ENCODE measurements at places on chromosomes 1 and 21. TPM values are rescaled to one million over a fixed set of nuclear protein-coding genes. Genes with fewer than 3 reads are reported as not detected.
A peak's percentile ranks its signal among the peaks of the same experiment; 100 is the strongest.

The CD1B gene
- not detected for total RNA-seq

The RAB7B gene
- 9.1 TPM for total RNA-seq

The PTPN22 gene
- 14.1 TPM for total RNA-seq

The SWT1 gene
- total RNA-seq: 7.4 TPM

The FAM151A gene
- total RNA-seq: not detected

DNA sequence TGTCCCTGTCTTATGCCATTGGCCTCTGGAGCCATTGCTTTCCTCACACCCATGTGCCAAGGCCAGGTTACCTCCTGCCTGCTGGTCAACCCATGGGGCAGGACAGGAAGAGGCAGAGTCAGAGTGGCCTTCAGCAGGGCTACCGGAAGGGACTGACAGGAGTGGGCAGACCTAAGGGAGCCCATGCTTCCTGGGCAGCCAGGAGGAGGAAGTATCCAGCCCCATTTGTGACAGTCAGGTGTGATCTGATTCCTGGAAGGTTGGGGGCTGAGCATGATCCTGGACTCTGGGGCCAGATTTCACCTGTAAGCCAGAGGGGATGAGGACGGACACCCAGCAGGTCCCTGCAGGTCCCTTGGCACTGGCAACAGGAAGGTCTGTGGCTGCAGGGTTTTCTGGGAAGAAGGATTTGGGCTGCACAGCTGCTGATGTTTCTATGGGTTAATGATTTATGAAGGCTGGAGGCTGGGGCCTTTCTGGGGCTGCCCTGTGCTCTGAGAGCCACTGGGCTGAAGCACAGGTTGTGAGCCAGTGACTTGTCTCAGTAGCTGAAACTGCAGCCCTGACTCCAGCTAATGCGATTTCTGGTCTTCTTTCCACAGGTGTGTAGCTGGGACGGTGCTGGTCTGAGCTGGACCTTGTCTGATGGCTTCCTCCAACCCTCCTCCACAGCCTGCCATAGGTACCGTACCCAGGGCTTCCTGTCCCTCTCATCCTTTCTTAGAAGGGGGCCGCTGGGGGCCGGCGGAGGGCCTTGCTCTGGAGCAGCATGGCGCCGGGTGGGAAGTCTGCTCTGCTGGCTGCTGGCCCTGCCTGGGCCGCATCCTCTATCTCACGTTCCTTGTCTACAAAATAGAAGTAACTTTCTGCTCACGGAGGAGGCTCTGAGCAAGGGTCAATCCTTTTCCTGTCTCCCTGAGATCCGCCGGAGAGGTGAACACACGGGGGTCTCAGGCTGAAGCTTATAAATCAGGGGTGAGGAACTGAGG is 40.7 kb downstream of the ARHGEF10L start:
- DNase-seq: no peak
- peaks cover 2% of the 10 kb centered on the region for H3K4me1 ChIP-seq
- H3K36me3 ChIP-seq: no peaks in the 10 kb centered on the region
- no peak overlapping the region for H3K27ac ChIP-seq
- no peaks in the 10 kb centered on the region for H3K27me3 ChIP-seq

DNA sequence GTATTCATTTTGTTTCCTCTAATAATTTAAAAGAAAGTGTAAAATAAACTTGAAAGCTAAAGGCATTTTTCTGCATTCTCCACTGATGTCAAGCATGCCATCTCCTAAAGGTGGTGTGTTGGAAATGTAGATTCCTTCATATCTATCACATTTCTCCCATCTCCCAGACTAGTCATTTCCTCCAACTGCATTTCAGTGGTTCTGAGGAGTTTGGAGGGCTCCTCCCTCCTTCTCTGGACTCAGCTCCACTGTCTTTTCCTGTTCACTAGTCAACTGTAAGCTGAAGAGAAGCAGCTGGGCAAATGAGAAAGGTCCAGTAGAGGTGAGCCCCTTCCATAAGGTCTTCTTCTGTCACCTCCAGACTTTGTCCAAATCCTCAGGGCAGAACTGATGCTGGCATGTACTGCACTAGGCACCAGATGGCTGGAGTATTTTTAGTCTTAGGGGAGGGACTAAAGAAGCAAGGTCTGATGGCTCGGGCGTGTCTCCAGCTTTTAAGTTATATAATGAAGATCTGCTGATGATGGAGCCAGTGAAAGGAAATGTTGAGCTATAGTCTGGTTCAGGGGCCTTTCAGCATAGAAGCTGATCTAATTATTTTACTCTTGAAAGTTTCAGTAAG is 186.1 kb downstream of the NTNG1 start:
- no peak overlapping the region for H3K27ac ChIP-seq
- no peaks in the 10 kb centered on the region for H3K27me3 ChIP-seq
- no peaks in the 10 kb centered on the region for H3K36me3 ChIP-seq
- no peaks in the 10 kb centered on the region for H3K4me1 ChIP-seq
- no peak overlapping the region for H3K4me3 ChIP-seq
- DNase-seq: no peak

- H3K36me3 ChIP-seq: no peaks in the 10 kb centered on the region
- H3K4me1 ChIP-seq: no peaks in the 10 kb centered on the region
- DNase-seq: peak; percentile 28
- no peak overlapping the region for H3K27ac ChIP-seq
- H3K27me3 ChIP-seq: no peaks in the 10 kb centered on the region
- no peak overlapping the region for H3K4me3 ChIP-seq
Observed at GRCh38 chr1:7586031-7586941, 184.8 kb upstream of the VAMP3 start.

DNA sequence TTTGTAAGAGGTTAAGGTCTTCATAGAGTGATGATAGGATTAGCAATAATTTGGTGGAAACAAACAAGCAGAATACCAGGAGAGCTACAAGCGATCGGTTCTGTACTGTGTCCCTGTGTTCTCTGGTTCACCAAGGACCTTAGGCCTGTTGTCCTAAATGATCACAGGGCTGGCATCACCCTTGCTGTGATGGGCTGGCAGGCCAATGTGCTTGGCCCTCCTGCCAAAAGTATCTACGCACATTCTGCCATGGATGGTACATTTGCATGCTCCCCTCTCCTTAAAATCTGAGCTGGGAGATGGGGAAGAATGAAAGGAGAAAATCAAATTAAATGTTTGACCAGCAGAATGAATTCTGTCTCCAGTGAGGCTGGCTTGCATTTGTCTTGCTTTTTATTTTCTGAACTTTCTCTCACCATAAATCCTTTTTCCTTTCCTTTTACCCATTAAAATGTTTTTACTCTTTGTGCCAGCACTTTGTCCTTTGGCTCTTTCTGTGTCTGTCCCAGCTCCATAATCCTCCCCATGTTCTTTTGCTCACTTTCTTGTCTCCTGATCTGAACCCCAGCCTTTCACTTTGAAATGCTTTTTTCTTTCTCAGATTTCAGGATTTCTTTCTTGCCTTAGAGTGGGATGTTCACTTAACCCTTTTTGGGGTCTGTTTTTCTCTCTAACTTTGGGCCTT is 51.7 kb downstream of the PBX1 start:
- H3K27me3 ChIP-seq: no peaks in the 10 kb centered on the region
- peaks cover 49% of the 10 kb centered on the region for H3K4me1 ChIP-seq
- no peak for DNase-seq
- no peak overlapping the region for H3K27ac ChIP-seq

- DNase-seq: no peak
- peaks cover 2% of the 10 kb centered on the region for H3K27me3 ChIP-seq
- H3K36me3 ChIP-seq: no peaks in the 10 kb centered on the region
Observed at GRCh38 chr1:199811163-199811562, 216.3 kb upstream of the NR5A2 start.

- H3K4me1 ChIP-seq: peaks cover 74% of the 10 kb centered on the region
- DNase-seq: no peak
- peaks cover 75% of the 10 kb centered on the region for H3K36me3 ChIP-seq
- H3K27me3 ChIP-seq: no peaks in the 10 kb centered on the region
- peak overlapping the region; percentile 65 for H3K27ac ChIP-seq
Observed at GRCh38 chr1:153770797-153771196, 4.4 kb upstream of the SLC27A3 start.

DNA sequence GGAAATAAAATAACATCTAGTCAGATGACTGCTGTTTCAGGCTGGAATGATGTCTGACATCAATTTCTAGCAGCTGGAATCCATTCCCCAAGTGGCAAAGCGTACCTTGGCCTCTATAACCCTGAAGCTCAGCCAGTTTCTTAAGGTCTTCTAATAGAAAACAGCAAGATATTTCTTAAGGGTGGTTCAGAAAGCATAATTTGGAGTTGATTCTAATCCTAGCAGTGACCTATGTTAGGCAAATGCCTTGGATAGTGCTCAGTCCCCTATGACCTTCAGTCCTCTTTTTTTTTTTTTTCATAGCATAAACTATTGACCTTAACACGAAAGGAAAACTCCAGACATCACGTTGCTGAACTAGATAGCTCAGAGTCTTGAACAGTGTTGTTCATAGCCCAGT is 56.5 kb downstream of the LAMC2 start:
- H3K36me3 ChIP-seq: no peaks in the 10 kb centered on the region
- DNase-seq: no peak

GRCh38 chr1:917466-918091 is 6.1 kb upstream of the SAMD11 start:
- H3K36me3 ChIP-seq: no peaks in the 10 kb centered on the region
- H3K27me3 ChIP-seq: peaks cover 99% of the 10 kb centered on the region
- DNase-seq: no peak
- peaks cover 16% of the 10 kb centered on the region for H3K4me1 ChIP-seq
- no peak overlapping the region for H3K27ac ChIP-seq

DNA sequence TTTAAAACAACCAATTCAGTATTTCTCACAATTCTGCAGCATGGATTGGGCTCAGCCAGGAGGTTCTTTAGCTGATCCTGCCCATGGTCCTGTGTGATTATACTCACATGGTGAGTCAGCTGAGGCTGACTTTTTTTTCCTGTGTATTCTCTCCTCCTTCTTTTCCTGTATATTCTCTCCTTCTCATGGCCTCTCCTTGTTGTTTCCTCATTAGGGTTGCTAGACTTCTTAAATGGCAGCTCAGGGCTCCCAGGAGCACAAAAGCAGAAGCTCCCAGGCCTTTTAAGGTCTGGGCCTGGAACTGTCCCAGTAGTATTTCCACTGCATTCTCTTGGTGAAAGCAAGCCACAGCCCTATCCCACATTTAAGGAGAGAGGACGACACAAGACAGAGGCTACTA is 26.8 kb downstream of the VANGL1 start:
- no peaks in the 10 kb centered on the region for H3K4me1 ChIP-seq
- H3K27ac ChIP-seq: no peak overlapping the region
- no peak overlapping the region for H3K4me3 ChIP-seq
- no peaks in the 10 kb centered on the region for H3K27me3 ChIP-seq

- H3K4me1 ChIP-seq: peaks cover 22% of the 10 kb centered on the region
- no peak overlapping the region for H3K27ac ChIP-seq
- DNase-seq: no peak
- H3K27me3 ChIP-seq: peaks cover 15% of the 10 kb centered on the region
- H3K4me3 ChIP-seq: no peak overlapping the region
Observed at GRCh38 chr1:54804471-54805132, 3.5 kb upstream of the TTC22 start.

GRCh38 chr1:186297439-186298045 is 77.5 kb downstream of the TPR start:
- H3K4me3 ChIP-seq: no peak overlapping the region
- no peak overlapping the region for H3K27ac ChIP-seq
- no peaks in the 10 kb centered on the region for H3K27me3 ChIP-seq
- no peaks in the 10 kb centered on the region for H3K4me1 ChIP-seq
- DNase-seq: no peak
- H3K36me3 ChIP-seq: no peaks in the 10 kb centered on the region

DNA sequence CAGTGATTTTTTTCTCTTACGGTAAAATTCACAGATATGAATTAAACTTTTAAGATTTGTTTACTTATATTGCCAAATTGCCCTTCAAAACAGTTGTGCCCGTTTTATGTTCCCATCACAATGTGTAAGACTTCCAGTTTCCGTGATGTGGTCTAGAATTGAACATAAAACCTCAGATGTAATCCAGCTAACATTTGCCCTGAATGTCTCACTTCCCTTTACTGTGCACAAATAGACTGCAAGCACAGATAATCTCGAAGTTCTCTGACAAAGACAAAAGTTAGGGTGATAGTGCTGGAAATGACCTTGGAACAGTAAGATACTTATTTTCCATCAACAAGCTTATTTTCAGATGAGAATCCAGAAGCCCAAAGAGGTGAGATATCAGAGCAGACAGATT is 177.5 kb downstream of the ZZZ3 start:
- no peak overlapping the region for H3K4me3 ChIP-seq
- no peak for DNase-seq
- no peak overlapping the region for H3K27ac ChIP-seq

All from lower lobe of right lung (tissue), 2 donors.